ENCODE measurements at places on chromosomes 11 and 22.

DNA sequence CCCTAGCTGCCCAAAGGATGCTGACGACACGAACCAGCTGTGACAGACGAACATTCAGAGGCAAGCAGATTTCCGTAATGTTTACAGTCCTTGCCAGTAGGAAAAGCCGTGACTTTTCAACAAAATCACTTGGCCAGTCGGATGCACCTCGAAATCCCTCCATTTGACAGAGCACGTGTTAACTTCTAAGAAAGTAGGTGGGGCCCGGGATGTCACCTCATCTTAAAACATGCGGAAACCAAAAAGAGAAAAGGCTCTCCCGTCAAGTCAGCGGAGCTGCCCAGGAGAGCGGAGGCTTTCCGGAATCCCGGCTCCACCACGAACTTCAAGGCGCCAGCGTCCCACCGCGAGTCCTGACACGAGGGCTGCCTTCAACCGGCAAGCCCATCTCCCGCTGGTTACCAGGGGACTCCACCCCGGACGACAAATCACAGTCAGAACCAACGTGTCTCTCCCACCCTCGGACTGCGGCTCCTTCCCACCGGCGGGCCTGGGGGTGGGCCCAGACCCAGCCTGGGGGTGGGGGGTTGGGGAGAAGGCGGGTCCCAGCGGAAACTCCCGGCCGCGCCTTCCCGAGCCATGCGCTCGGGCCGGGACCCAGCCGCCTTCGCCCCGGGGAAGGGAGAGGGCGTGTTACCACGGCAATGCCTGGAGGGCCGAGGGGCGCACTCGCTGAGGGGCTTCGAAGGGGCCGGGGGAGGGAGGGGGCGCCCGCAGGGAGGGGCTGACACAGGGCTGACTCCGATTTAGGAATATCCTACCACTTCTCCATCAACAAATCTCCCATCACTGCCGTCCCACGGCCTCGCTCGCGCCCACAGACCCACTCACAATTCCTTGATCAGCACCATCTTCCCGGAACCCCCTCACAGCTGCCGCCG, 475 bp downstream of the PITPNB start:
- peak; percentile 7 for DNase-seq

DNA sequence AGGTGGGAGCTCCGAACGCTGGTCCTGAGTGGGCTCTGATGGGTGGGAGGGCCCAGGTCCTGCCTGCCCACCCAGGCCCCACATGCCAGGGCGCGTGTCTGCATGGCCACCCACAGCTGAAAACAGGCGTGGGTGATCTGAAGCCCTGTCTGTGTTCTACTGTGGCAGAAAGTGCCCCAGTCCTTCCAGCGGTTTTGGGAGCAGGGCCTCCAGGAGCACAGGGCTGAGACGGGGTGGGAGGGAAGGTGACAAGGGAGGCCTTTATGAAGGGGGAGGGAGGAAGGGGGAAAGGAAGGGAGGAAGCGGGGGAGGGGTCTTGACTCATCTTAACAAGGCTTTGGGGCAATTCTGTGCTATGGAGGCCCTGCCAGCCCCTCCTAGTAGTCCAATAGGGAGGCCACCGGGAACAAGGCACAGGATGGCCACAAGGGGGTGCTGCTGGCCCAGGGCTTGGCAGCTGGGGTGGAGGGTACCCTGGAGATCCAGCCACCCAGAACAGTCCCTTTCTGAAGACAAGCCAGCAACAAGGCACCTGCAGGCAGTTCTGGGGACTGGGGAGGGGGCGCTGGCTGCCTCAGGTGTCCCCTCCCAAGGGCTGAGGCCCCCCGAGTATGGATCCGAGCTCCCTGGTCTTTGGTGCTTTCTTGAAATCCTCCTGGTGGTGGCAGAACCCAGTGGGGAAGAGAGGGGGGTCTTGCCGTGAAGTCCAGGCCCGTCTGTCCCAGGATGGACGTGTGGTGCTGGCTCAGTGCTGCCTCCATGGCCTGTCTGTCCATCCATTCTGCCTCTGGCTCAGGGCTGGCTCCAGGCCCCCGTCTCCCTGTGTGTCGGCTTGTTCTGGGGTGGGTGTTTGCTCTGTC, 6.3 kb upstream of the FADS3 start:
- peak; percentile 21 for DNase-seq

DNA sequence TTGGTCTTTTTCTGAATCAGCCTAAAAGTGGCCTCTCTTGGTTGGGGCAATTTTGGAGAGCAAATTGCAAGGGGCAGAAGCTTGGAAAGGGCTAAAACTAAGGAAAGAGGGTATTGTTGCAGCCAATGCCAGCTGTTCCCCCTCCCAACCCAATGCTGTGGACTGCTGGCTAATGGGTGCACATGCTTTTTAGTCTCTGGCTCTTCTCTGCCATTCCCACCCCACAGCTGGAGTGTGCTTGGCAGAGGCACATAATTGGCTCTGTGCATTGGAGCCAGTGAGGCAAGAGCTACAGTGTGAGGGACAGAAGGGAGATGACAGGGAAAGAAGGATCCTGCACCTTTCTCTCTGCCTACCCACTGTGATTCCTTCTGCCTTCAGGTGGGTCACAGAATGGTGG, 140.0 kb downstream of the NECTIN1 start:
- DNase-seq, result no peak

DNA sequence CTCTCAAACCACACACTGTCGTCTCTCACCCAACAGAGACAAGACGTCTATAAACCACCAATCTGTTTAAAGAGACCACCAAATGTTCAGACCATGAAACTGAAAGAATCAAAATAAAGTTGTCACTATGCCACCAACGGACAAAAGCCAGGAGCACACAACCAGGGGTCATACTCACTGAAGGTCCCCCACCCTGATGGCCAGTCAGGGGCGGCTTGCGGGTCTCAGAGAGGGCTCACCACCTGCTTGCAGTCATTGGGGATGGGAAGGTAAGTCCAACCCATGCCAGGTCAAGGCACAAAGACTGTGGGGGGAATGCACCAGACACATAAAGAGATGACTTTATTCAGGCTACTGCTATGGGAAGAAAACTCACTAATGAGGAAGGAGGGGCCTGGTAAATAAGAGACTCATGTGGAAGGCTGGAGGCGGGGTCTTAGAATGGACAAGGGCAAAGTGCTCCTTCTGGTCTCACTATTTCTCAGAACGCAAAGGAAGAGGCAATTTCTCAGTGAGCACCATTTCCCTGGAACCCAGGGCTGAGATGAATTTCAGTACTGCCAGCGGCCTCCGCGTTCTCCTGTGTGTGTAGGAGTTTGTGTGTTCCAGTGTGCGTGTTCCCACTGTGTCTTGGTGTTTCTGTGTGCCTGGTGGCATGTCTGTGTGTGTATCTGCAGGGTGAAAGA, 17.3 kb downstream of the SCARF2 start:
- DNase-seq, result no peak

GRCh38 chr11:64970731-64971151, 1.2 kb downstream of the MAJIN start:
- DNase-seq, result no peak

DNA sequence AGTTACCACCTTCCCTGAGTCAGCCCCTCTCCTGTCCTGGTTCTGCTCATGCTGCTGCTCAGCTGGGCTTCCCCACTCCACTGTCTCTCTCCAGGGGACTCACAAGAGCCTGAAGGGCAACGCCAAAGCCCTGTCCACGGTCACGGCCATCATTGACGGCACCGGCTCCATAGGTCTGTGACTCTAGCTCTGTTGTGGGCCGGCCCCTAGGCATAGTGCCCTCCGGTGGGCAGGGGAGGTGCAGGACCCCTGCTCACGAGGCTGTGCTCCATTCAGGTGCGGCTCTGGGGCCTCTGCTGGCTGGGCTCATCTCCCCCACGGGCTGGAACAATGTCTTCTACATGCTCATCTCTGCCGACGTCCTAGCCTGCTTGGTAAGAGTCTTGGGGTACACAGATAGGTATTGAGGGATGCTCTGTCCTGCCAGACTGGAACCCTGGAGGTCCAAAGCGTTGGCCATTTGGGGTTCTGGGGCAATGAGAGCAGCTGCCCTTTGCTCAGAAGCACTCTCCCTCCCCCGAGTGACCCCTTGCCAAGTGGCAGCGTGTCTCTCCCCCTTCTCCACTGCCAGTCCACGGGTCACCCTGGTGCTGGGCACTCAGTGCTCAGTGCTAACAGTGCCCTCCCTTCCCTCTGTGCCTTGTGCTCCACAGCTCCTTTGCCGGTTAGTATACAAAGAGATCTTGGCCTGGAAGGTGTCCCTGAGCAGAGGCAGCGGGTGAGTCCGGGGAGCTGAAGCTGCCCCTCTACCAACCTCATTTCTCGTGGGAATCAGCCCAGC, 22.4 kb downstream of the SLC37A2 start:
- DNase-seq, result no peak

DNA sequence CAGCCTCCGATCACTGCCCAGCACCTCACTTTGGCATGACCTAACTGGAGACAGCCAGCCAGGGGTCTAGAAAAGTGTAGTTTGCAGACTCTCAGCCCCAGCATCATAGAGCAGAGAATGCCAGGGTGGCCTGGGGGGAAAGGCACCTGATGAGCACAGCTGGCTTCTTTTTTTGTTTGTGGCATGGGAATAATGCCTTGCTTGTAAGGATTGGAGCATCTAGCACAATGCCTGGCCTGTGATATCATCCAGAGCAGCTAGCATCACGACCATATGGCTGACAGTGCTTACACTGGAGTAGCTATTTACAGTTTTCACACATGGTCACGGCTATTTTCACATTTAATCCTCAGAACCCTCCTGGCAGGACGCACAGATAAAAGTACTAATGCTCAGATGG, 594.8 kb upstream of the B3GAT1 start:
- DNase-seq, result no peak

DNA sequence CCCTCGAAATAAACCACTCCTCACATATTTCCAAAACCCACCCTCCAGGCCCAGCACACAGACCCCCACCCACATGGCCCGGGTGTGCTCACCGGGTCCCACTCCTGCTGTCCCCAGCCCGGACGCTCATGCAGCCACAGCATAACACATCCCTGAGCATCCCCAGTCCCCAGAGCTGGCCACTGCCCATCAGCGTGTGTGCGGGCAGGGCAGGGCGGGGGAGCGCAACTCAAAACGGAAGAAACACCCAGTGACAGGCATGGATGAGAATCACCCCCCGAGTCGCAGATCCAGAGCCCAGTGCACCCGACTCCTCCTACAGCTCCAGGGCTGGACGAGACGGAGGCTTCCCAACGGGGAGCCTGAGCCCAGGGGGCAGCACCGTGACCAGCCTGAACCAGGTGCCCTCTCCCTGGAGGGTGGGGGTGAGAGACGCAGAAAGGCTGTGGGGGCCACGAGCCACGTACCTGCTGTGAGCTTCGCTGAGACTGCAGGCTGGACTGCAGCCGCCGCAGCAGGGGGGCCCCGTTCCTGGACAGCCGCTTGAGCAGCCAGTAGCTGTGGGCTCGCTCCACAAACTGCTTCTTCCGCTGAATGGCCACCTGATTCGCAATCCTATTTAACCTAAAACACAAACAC, 23.8 kb downstream of the BRD1 start:
- DNase-seq, result no peak

DNA sequence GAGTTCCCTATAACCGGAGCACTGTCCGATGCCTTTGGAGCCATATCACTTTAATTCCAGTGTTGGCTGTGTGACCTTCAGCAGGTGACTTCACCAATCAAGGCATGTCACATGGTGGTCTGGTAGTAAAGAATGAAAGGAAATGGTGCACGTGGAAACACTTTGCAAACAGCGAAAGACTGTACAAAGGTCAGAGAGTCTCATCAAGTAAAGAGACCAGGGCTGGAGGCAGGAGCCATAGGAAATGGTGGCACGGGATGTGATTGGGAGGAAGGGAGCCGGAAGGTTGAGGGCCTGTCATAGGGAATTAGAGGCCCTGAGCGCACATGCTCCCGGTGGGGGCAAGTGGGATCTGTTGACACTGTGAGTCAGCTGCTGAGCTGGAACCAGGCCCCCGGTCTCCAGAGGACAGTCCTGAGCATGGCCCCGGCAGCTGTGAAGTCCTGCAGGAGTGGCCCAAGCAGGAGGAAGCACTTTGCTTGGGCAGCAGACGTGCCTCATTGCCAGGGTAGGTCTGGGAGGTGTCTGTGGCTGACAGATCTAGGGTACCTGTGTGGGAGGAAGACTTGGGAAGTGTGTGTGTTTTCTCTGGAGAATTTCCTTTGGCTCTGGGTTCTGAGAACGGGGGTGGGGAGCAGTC, 2.0 kb downstream of the DAGLA start:
- DNase-seq, result peak; percentile 71

GRCh38 chr11:65047581-65048422, 6.8 kb downstream of the SAC3D1 start:
- DNase-seq, result no peak

DNA sequence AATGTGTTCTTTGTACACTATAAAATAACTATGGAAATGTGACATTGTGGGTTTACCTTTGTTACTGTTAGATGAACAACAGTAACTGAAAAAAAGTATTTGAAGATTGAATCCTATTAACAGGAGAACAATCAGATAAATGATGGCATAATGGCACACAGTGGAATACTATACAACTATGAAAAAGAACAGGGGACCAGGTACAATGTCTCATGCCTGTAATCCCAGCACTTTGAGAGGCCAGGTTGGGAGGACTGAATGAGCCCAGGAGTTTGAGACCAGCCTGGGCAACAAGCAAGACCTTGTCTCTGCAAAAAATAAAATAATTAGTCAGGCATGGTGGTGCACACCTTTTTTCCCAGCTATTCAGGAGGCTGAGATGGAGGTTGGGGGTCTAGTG, 14.4 kb upstream of the OSBP start:
- no peak for DNase-seq

DNA sequence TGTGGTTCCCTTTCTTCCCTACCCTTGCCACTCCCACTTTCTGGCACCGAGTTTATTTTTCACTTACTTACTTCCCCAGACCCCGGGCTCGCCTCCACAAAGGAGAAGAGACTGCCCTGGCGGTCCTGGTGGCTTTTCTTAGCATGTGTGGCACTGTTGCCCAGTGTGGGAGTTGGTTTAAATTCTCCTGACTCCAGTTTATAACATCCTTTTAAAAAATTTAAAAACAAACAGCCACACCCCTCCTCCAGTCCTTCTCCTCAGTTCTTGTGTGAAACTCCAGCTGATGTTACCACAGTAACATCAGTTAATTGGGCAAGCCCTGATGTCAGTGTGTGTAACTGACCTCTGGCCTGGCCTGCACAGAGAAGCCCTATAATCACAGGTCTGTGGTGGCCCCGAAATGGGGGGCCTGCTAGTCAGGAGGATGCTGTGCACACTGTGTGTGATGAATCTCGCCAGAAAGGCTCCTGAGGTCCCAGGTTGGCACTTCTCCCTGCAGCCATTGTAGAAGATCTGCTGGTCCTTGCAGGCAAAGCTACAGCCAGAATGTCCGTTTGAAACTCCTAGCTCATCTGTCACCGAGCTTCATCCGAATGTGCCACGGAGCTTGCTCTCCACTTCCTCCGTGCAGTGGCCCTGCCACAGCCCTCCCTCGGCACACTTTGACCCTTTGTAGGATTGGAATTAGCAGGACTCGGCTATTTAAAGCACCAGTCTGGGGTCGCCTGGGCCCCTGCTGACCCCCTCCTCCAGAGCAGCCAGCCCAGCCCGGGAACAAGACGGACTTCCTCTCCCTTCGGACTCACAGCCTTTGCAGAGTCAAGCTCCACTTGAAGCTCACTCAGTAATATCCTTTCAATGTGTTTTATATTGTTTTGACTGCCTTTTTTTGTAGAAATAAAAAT, 7.6 kb downstream of the YDJC start:
- DNase-seq, result no peak

GRCh38 chr11:66887526-66887925, 30.7 kb downstream of the LRFN4 start:
- no peak for DNase-seq
